Jurkat, Clone E6-1 (cell line): ENCODE measurements at places on chromosomes 12 and 14.

DNA sequence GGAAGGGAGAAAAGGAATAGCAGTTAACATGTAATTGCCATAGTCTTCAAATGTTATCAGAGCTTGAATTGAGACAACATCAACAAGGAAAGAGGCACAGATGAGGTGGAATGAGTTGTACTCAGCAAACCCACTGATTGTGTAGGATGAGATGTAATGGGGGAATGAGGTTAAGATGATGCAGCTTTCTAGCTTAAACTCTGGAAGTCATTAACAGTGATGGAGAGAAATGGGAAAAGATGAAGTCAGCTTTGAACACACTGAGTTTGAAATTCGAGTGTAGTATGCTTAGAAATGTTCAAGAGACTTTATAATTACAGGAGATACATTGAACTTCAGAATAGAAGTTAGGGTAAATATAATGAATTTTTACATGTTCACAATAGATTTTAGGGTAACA, 106.9 kb downstream of the PRKD1 start:
- DNase-seq = no peak

DNA sequence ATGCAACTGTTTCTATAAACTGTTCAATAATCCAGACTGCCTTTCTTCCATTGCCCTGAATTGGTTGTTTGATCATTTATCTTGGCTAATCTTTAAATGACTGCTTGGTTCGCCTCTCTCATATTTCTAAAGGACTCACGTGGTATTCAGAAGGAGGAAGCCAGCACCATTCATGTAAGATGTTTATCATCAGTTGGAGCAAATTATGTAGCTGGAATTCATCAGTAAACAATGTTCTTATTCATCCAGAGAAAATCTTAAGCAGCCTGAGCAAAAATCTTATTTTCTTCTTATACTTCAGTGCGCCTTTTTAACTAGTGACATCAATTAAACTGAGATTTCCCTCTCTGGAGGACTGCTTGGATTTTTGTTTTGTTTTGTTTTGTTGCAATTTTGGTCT, 538.7 kb upstream of the TMEM132C start:
- no peak for DNase-seq

DNA sequence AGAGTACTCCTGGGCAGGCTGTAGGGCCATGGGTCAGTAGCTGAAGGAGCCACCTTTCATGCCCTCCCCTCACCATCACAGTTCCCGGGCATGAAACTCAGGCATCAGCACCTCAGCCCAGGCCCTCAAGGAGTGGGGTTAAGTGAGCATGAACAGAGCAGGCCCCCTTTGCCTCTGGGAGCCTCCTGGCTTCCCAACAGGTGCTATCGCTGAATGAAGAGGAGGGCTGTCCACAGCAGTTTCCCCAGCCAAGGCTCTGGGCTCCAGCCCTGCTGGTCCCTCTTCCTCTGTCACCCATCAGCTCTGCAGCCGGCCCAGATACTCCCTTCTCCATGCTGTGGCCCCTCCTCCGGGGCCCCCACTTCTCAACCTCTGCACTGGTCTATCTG, 184.3 kb downstream of the ZFP36L1 start:
- no peak for DNase-seq

DNA sequence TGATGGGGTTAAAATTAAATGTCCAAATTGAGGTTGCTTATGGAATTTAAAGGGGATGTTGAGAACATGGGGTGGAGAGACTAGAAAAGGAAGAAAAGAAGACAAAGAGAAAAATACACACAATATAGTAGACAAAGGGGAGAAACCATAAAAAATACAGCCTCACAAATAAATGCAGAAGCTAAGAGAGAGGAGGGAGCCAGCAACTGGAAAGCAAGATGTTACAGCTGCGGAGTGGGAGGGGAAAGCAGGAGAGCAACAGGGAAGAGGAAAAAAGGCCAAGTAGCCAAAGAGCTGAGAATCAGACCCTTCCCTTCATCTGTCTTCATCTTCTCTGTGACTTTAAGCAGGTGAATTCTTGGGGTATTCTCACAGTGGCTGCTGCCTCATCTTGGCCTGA, 39.7 kb upstream of the SMUG1 start:
- DNase-seq = no peak

GRCh38 chr12:47617476-47617875, 88.4 kb downstream of the RPAP3 start:
- DNase-seq = no peak

DNA sequence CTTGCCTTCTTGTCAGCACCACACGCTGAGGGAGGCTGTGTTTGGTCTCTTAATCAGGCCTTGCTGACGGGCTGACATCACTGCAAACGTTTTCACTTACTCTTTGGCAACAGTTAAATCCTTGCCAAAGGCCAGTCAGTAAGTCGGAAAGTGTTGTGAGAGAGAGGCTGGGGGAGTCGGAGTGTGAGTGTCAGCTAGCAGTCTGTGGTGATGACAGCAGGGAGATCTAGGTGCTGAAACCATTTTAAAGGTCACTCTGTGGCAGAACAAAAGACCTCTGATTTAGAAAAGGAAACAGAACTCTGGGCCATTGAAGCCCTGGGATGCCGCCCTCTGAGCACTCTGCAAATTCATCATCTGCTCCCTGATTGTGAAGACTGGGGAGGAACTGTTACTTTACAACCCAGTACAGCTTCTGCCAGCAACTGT, 143.5 kb downstream of the PAX9 start:
- no peak for DNase-seq

DNA sequence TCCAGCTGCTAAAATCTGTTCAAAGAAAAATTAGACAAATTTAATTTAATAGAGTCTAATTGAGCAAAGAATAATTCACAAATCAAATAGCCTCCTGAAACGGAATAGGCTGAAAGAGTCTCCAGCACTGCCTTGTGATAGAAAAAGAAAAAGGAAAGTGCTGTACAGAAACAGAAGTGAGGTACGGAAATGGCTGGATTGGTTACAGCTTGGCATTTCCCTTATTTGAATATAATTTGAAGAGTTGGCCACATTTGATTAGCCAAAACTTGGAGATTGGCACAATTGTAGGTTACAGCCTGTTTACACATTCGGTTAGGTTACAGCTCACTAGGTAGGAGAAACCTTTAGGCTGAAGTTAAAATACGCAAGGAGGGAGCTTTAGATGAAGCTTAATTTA, 24.8 kb upstream of the PCED1B start:
- no peak for DNase-seq

DNA sequence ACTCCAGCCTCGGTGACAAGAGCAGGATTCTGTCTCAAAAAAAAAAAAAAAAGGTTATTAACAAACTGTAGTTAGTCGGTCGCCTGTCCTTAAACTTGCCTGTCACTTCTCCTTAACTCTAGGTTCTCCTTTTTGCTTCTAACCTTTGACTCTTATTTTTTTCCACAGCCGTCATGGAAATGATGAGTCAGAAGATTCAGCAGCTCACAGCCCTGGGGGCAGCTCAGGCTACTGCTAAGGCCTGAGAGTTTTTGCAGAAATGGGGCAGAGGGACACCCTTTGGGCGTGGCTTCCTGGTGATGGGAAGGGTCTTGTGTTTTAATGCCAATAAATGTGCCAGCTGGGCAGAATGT, 418 bp upstream of the MYG1 start:
- no peak for DNase-seq

DNA sequence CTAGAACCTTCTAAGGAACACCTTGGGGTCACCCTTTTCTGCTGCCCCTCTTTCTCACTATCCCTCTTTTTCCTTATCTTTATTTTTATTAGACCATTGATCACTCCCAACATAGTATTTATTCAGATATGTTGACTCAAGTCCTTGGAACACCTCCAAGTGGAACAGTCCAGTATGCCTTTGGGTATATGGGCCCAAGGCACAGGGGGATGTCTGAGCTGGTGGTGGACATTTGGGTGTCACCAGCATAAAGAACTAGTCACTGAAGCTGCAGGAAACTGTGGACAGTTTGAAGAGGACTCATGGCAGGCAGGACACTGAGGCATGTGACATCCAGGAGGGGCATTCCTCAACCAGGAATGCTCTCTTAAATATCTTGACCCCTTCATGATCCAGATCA, 105.6 kb downstream of the VEZT start:
- no peak for DNase-seq

- DNase-seq = no peak
These were observed 2.8 kb upstream of the LTBP2 start for GRCh38 chr14:74614508-74615495.

GRCh38 chr12:10783252-10783651, 19.2 kb downstream of the TAS2R7 start:
- no peak for DNase-seq

DNA sequence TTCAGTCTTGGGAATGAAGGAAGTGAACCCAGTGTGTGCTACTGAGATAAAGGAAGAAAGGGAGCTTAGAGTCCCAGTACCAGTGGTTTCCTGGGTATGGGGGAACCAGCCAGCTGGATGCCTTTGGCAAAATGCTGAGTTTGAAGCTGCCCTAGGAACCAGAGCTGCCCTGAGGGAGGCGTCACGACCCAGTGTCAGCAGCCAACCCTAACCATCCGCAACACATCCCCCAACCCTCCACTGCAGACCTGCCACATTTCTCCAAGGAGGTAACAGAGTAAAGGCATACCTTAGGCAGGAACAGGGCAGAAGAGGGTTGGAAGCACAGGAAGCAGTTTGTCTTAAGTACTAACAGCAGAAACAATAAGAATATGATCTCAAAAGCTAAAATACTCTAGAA, 28.6 kb downstream of the PRDM4 start:
- DNase-seq = no peak

- no peak for DNase-seq
These were observed 111.0 kb downstream of the BBS10 start for GRCh38 chr12:76237086-76237701.

GRCh38 chr12:87136330-87136976, 880.3 kb upstream of the MGAT4C start:
- no peak for DNase-seq

GRCh38 chr14:104965561-104966231, 12.5 kb downstream of the AHNAK2 start:
- DNase-seq = no peak

GRCh38 chr12:64082866-64083268, 139.2 kb downstream of the KICS2 start:
- DNase-seq = no peak

- DNase-seq = no peak
These were observed 76.3 kb upstream of the PPP4R3A start for GRCh38 chr14:91586410-91586809.

- no peak for DNase-seq
These were observed 18.8 kb upstream of the FLVCR2 start for GRCh38 chr14:75559451-75560222.

DNA sequence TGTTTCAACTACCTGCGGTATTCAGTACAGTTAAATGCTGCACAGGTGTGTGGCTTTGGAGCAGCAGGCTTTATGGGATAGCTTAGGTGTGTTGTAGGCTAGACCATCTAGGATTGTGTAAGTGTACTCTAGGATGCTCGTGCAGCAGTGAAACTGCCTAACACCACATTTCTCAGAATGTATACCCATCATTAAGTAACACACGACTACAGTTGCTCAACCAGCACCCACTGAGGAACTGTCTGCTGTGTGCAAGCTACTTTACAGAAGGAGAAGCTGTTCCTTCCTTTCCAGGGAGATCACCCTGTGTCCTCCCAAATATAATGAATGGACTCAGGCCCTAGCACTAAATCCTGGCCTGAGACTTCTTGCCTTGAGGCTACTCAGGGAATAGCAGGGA, 94.8 kb downstream of the SLC24A4 start:
- no peak for DNase-seq

GRCh38 chr12:74624201-74624600, 86.6 kb downstream of the ATXN7L3B start:
- no peak for DNase-seq

- DNase-seq = no peak
These were observed 422.5 kb upstream of the PDE3A start for GRCh38 chr12:19945559-19946435.

- no peak for DNase-seq
These were observed 2.5 kb upstream of the HOXC9 start for GRCh38 chr12:53997204-53998109.

DNA sequence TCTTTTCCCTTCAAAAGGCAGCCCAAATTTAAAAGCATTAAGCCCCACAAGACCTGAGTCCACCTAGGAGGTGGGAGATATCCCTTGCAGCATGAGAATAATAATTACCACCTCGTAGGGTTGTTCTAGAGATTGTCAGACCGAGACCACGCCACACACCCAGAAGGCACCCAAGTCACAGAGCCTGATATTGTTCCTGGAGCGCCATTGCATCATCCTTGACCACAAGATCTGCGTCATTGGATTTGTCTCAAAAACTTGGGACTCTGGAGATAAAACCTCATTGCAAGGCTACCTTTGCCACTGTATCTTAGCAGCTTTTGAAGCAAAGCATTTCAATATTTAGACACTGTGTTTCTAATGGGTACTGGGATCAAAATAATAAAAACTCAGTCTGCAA, 29.4 kb upstream of the PPP2R5C start:
- DNase-seq = no peak

GRCh38 chr14:63524537-63525155, 18.5 kb downstream of the PPP2R5E start:
- no peak for DNase-seq

DNA sequence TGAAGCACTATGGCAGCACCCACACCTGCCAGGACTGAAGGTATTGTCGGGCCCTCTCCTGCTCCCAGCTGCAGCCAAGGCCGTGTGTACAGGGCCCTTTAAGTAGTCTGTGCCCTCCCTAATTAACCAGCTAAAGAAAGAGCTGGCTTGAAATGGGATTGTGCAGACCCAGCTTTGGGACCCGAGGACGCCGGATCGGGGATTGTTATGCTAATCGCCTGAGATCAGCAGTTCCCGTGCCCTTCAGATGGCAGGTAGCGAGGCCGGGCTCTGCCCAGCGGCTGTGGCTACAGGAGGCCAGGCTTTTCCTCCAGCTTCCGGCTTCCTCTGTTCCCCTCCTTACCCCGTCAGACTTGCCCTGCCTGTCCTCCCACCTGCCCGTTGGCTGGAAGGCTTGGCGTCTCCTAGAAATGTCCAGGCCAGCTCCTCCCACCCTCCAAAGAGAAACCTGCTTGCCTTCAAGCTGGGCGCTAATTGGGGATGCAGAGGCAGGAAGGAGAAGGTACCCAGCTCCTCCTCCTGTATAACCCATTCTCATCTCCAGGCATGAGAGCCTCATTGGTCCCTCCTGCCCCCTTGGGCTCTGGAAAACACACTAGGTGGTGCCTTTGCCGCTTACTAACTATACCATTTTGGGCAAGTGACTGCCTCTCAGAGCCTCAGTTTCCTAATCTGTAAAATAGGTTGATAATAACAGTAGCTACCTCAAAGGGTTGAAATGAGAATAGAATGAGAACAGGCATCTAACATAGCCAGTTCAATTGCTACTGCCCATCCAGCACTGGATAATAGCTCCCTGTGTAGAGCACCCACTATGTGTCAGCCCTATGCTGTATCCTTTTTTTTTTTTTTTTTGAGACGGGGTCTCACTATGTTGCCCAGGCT, 25.8 kb upstream of the MSI1 start:
- DNase-seq = no peak

- DNase-seq = no peak
These were observed 29.3 kb downstream of the ETV6 start for GRCh38 chr12:11678781-11679180.

DNA sequence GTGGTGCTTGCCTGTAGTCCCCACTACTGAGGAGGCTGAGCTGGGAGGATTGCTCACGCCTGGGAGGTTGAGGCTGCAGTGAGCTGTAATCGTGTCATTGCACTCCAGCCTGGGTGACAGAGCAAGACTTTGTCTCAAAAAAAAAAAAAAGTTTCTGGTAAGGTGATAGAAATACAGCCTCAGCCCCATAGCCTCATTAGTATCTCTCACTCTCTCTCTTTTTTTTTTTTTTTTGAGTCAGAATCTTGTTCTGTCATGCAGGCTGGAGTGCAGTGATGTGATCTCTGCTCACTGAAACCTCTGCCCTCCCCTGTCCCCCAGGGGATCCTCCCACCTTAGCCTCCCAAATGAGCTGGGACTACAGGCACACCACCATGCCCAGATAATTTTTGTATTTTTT, 19.2 kb downstream of the MTHFD1 start:
- no peak for DNase-seq
